Lower leg skin (tissue), 4 donors: ENCODE measurements at places on chromosomes 5 and 9. TPM values are rescaled to one million over a fixed set of nuclear protein-coding genes. Genes with fewer than 3 reads are reported as not detected.

DNA sequence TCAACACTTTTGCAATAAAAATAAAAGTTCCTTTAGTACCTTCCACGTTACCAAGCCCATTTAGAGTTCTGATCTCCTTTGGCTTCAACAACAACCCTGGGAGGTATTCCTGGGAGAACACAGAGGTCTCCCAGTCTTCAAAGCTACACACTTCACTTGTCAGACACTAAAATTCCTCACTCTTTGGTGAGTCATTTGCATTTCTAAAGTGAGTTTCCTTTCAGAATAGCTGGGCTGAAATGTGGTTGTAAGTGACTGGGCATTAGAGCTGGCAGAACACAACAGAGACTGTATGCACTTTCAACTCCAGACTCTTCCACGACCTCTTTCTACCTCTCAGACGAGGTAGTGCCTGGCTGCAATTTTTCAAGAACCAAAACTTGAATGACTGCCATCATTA, 11.5 kb upstream of the F2RL1 start:
- no peak for DNase-seq

- no peak for DNase-seq
Observed at GRCh38 chr9:76561050-76561713, 102.2 kb downstream of the GCNT1 start.

DNA sequence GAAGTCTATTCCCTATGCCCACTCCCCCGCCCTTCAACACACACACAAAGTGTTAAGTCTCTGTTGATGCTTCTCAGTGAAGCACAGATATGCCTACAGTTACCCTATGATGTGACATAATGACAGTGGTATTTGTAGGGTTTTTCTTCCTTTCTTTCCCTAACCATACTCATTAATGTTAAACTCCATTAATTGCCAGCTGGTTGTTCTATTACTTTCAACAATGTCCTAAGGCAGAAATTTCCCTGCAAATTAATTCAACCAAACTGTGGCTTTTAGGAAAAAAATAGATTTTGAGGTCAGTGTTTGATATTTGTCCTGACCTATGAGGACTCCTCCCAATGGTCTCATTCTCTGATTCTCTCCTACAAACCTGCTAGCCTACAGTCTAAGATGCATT, 38.2 kb upstream of the SLCO6A1 start:
- DNase-seq: no peak

DNA sequence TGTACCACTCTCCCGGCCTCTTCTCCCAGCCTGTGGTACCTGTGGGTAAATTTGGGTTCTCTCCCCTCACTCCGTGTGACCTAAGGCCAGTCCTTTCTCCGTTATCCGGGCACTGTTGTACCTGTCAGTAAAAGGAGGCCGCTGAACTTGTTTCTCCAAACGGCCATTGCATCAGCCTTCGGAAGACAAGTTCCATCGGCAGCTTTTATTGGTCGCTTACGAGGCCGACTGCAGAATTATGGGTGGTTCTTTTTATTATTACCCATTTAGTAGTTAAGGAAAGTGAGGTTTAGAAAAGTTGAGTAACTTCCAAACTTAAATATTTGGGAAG, 558 bp downstream of the GRPEL2 start:
- DNase-seq: no peak

GRCh38 chr9:128211981-128212281, 8.8 kb downstream of the DNM1 start:
- DNase-seq: no peak

DNA sequence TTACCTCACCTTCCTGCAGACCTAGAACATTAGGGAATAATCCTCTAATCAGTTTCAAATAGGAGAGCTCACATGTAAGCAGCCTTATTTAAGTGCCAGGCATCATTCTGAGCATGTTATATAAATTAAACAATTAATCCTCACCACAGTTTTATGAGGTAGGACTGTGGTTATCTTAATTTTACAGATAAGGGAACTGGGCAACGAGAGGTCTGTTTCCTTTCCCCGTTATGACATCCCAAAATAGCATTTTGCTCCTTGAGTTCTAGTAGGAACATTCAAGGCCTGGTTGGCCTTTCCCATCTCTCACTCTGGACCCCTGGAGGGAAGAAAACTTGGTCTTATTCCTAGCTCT, 19.1 kb upstream of the IFNB1 start:
- DNase-seq: no peak

DNA sequence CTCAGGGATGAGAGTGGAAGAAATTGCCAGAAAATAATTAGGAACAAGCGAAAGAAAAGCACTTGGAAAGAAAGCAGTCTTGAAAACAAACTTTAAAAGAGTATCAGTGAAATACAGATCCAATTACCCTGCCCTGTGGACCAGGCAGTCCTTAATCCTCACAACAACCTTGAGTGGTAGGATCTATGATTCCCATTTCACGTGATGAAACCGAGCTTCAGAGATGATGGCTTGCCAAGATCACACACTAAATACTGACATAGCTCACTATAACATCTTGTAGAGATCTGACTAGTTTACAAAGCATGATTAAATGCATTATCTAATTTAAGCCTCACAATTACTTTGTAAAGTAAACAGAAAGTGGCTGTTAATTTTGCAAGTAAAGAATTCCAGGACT, 55.5 kb upstream of the ABCA1 start:
- no peak for DNase-seq

- DNase-seq: no peak
Observed at GRCh38 chr5:74073257-74073656, 447.3 kb downstream of the ARHGEF28 start.

GRCh38 chr9:110844121-110844520, 175.5 kb downstream of the MUSK start:
- no peak for DNase-seq

GRCh38 chr5:1002271-1002546, 6.4 kb upstream of the NKD2 start:
- DNase-seq: no peak

The ORM2 gene
- not detected for total RNA-seq

The THG1L gene
- total RNA-seq: 10.4 TPM

- DNase-seq: no peak
Observed at GRCh38 chr9:69759021-69759420, 790 bp downstream of the PTAR1 start.

DNA sequence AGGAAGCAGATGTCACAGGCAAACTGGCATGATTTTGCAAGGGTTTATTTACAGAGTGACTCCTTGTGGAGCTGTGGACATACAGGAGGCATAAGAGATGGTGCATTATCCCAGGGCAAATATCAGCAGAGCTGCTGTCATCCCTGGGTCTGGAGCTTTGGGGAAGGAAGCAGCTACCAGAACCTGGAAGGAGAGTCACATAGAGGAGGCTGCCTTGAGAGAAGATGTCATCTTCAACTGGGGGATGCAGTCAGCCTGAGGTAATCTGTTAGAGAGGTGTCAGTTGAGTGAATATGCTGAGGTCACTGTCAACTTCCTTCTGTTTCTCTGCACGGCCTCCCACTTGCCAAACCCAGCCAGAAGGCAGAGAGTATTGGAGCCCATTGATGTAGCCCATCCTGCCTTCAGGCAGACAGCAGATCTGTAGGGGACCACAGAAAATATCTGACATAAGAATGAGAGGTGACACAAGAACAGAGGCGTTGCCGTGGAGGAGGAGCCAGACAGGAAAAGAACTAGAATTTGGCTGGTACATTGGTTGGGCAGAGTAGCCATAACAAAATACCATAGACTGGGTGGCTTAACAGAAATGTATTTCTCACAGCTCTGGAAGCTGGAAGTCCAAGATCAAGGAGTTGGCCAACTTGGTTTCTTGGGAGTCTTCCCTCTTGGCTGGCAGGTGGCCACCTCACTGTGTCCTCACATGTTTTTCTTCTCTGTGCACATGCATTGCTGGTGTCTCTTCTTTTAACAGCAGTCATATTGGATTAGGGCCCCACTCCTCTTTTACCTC, 102.8 kb downstream of the SNX18 start:
- DNase-seq: peak; percentile 92

The NTRK2 gene
- total RNA-seq: 6.5 TPM

The FAM153A gene
- 9.3 TPM for total RNA-seq

The LTC4S gene
- total RNA-seq: 14.8 TPM

DNA sequence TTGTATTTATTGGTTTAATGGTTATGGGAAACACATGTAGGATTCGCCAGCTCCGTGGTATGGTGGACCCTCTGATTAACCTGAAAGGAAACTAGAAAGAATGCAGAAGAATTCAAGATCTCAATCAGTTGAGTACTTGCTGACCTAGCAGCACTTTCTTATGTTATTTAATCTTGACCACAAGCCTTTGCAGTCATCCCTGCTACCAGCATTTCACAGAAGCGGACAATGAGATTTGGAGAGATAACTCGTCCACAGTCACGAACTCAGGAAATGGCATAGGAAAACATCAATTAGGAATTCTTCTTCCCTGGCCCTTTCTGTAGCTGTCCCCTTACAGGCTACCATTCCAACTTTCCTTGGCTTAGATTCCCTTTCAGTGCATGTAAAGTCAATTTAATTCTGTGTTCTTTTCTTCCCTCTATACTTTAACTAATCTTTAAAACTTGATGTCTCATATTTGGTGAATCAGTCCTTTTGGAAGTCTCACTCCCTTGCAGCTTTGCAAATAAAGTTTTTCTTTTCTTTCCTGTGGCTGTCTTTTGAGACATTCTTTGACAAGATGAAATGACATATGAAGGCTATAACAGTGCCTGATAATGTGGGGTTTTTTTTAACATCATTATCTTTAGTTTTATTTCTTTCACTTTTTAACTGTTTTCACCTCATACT, 1.3 kb upstream of the SLC44A1 start:
- no peak for DNase-seq

DNA sequence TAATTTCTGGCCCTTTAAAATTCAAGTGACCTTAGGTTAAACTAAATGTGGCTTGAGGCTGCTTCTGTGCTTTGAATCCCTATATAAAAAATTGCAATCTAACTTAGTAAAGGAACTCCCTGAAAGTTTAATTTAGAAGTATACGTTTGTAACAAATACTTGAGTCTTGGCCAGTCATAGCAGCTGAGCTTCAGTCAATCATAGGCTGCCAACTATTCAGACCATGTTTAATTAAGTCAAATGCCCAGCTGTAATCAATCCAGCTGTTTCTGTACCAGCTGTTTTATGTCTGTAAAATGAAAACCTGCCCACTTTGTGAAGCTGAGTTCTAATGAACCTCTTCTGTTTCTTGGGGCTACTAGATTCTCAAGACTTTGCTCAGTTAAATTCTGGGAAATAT, 760.1 kb downstream of the MAT2B start:
- DNase-seq: no peak

The FEM1C gene
- total RNA-seq: 15.5 TPM

The LHX6 gene
- total RNA-seq: 2.7 TPM

DNA sequence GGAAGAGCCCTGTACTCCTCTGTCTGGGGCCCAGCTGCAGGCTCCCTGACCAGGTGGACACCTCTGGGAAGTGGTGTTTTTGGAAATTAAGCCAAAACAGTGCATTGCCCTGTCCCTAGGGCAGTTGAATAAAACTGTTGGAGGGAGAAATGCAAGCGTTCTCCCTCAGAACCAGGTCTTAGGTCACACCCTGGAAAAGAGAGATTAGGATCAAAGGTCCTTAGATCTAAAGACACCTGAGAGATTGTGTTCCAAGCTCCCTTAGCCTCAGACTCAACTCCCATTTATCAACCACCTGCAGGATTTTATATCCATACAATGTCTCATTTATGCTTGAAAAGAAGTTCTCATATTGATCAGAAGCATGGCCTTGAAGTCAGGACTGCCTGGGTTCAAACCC, 64.8 kb downstream of the PAPPA start:
- no peak for DNase-seq

DNA sequence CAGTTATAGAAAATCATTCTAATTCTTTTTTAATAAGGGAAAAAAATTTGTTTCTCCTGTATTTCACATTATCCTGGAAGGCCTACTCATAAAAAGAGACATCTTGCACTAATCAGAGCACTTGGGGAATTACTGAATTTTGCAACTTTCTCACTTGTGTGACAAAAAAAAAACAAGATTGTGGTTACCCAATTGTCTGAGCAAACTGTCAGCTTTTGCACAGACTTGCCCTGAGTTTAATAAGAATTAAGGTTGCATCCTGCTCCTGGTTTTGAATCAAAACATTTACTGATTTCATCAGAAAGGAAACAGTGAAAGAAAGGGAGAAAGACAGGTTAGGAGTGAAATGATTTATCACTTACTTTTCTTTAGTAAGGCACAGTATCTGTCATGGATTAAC, 10.6 kb upstream of the SH3RF2 start:
- no peak for DNase-seq

- DNase-seq: no peak
Observed at GRCh38 chr5:132176987-132177386, 50.7 kb downstream of the P4HA2 start.

DNA sequence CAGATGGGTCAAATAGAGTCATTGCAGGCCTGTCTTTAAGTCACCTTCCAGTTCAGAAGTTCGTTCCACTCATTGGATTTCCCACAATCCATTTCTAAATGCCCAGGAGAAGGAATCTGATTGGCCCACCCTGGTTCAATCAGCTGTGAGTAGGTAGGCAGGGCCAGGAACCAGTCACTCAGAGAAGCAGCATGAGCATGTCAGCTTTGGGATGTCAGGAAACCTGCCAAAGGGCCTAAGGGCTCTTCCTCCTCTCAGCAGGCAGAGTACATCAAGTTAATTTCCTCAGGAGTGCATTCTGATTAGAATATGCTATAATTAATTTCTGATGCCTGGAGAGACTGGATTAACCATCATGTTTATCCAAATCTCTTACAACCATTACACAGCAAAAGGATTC, 412.9 kb upstream of the CCNH start:
- no peak for DNase-seq

DNA sequence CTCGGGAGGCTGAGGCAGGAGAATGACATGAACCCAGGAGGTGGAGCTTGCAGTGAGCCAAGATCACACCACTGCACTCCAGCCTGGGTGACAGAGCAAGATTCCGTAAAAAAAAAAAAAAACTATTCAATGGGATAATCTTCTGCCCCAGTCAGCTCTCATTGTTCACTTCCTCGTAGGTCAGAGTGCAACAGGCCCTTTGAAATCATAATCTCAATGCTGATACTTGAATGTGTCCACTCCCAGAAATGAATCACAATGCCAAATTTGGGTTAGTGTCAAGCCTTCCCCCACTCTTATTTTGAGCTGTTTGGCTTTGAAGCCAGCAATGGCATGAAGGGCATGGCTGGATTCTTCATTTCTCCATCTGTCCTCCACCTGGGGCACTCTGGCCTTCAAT, 610.3 kb upstream of the KLF4 start:
- no peak for DNase-seq

The PLAC8L1 gene
- not detected for total RNA-seq

GRCh38 chr9:94639061-94639998, at the start of gene FBP1:
FBP1 (minus strand) TSS chr9:94639518; CDS start chr9:94639310, 208 bp downstream.
- DNase-seq: no peak

DNA sequence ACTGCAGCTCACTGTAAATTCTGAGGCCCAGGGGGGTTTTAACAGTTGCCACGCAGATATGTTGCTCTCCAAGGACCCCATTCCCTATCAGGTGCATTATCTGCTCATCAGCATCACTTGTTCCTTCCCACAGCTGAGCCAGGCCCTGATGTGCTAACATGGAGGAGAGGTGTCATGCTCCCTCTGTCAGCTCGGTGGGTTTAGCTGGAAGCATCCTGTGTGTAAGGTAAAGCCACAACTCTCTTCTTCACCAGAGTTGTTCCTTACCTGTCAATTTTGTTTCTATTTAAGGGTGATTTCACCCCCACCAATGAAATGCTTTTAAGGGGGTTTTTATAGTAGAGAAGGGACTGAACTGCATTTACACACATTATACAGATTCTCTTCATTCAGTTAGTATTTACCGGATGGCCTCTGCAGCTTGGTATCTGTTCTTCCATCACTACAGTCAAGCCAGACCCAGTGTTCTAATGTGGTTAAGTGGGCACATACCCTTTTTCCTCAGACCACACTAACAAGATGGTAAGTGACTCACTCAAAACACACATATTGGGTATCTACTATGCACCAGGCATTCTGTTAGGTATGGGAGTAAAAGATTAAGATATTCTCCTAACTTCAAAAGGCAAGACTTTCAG, 205.4 kb downstream of the DCP2 start:
- DNase-seq: no peak
